ENCODE measurements at places on chromosomes 13 and 19.

DNA sequence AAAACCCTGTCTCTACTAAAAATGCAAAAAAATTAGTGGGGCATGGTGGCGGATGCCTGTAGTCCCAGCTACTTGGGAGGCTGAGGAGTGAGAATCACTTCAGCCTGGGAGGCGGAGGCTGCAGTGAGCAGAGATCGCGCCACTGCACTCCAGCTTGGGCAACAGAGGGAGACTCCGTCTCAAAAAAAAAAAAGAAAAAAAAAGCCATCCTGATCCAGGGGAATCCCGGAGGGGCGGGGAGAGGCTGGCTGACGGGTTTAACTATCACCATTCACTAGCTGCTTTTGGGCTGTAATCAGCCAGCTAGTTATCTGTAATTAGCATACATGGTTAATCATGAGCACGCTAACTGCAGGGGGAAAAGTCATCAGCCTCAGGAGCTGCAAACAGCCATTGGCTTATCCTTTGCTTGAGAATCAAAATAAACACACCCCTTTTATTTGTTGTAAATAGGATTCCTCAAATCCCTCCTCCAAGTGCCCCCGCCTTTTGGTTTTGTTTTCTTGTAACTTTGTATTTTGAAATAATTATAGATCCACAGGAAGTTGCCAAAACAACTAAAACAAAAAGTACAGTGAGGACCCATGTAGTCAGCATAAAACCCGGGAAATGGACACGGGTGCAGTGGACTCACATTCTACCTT, 9.6 kb downstream of the FSD1 start:
- H3K27me3 ChIP-seq = no peaks in the 10 kb centered on the region
- no peaks in the 10 kb centered on the region for H3K36me3 ChIP-seq
- no peak overlapping the region for H3K4me3 ChIP-seq
- no peak overlapping the region for H3K27ac ChIP-seq
- H3K4me1 ChIP-seq = no peaks in the 10 kb centered on the region

DNA sequence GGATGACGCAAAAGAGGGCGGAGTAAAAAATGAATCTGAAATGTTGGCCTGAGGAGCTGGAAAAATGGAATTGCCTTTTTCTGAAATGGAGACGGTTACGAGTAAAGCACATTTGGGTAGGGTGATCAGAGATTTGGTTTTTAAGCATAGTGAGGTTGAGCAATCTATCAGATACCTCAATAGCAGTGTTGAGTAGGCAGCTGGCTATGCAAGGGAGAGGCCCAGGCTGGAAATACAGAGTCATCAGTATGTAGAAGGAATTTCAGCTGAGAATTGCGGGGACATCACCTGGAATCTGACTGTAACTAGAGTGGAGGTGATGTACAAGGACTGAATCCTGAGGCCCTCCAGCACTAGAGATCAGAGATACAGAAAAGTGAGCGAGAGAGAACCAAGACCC, 224.8 kb downstream of the LMO7 start:
- no peak overlapping the region for H3K27ac ChIP-seq
- no peaks in the 10 kb centered on the region for H3K36me3 ChIP-seq
- no peaks in the 10 kb centered on the region for H3K27me3 ChIP-seq
- H3K4me1 ChIP-seq = no peaks in the 10 kb centered on the region
- no peak overlapping the region for H3K4me3 ChIP-seq

GRCh38 chr13:24004142-24004899, 107.0 kb upstream of the C1QTNF9B start:
- H3K4me1 ChIP-seq = no peaks in the 10 kb centered on the region
- no peak overlapping the region for H3K27ac ChIP-seq
- H3K36me3 ChIP-seq = no peaks in the 10 kb centered on the region

DNA sequence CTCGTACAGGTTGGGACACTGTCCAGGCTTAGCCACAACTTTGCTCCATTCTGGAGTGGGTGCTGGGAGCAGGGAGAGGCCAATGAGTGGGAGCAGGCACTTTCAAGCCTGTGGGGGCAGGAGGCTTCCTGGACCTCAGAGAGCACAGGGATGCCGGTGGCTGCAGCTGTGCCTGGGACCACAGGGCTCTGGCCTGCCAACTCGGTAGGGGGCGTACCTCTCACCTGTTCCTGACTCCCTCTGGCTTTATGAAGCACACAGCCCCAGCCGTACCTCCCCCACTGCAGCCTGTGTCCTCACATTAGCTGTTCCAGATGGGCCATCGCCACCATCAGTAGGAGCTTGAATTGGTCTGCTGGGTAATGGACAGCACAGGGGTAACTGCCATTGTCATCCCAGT, 278.7 kb upstream of the KLHL1 start:
- no peaks in the 10 kb centered on the region for H3K36me3 ChIP-seq
- no peaks in the 10 kb centered on the region for H3K4me1 ChIP-seq
- no peaks in the 10 kb centered on the region for H3K27me3 ChIP-seq

DNA sequence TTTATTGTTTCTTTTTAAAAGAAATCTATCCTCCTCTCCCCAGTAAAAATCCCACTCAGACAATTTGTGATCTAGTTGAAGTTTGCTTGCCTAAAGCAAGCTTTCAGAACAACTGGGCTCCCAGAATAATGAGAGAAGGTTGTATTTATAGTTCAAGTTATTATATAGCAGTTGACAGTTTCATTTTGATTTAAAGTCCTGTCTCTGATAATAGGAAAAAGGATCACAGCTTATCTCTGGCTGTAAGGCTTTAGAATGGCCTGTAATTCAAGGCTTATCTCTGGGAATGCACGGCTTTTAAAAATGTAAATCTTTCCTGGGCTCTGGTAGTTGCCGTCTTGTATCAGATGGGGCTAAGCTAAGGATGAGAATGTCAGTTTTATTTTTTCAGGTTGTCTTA, 123.3 kb upstream of the TMTC4 start:
- no peaks in the 10 kb centered on the region for H3K4me1 ChIP-seq
- DNase-seq = no peak
- no peak overlapping the region for H3K27ac ChIP-seq
- H3K27me3 ChIP-seq = no peaks in the 10 kb centered on the region
- no peak overlapping the region for H3K4me3 ChIP-seq

DNA sequence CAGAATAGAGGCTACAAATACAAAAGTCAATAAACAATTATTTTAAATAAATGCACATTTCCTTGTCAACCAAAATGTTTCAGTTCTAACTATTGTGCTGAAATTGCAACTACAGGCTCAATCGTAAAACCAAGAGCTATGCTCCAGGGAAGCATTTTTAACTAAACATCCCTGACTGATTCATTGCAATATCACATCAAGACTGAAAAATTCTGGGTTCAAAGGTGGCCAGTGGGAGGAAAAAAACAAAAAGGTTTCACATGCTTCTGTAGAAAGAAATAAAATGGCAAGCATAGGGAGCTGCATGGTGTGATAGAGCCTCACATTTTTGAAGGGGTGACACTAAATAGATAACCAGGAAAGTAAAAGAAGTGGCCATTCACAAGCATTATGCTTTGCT, 862.8 kb downstream of the PCDH9 start:
- no peak overlapping the region for H3K27ac ChIP-seq
- H3K4me3 ChIP-seq = no peak overlapping the region
- H3K4me1 ChIP-seq = no peaks in the 10 kb centered on the region
- no peaks in the 10 kb centered on the region for H3K36me3 ChIP-seq
- DNase-seq = no peak

- no peak for DNase-seq
- H3K4me1 ChIP-seq = no peaks in the 10 kb centered on the region
- no peak overlapping the region for H3K4me3 ChIP-seq
These were observed 43.0 kb downstream of the CACNA1A start for GRCh38 chr19:13463296-13463695.

- H3K27me3 ChIP-seq = no peaks in the 10 kb centered on the region
- no peaks in the 10 kb centered on the region for H3K4me1 ChIP-seq
- no peak for DNase-seq
- no peak overlapping the region for H3K4me3 ChIP-seq
- H3K27ac ChIP-seq = no peak overlapping the region
- H3K36me3 ChIP-seq = no peaks in the 10 kb centered on the region
These were observed 2299.5 kb downstream of the PCDH9 start for GRCh38 chr13:64930636-64931035.

DNA sequence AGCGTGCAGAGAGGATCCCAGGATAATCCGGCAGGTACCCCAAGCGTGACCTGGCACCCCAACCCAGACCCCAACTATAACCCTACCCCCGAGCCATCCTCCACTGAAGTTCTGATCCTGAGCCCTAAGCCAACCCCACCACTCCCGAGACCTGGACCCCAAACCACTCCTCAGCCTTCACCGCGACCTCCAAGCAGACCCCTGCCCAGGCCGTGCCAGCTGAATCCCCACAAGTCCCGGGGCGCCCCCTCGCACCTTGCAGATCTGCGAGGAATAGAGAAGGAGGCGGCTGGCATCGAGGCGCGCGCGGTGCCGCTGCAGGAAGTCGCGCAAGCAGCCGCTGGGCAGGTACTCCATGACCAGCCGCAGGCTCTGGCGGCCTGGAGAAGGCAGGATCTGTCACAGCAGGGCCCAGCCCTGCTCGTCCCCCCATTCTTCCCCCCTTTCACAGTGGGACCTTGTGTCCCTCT, 10.1 kb upstream of the INSL3 start:
- H3K27ac ChIP-seq = no peak overlapping the region
- DNase-seq = no peak
- no peaks in the 10 kb centered on the region for H3K4me1 ChIP-seq
- no peak overlapping the region for H3K4me3 ChIP-seq
